ENCODE measurements at places on chromosomes 6 and 20.

DNA sequence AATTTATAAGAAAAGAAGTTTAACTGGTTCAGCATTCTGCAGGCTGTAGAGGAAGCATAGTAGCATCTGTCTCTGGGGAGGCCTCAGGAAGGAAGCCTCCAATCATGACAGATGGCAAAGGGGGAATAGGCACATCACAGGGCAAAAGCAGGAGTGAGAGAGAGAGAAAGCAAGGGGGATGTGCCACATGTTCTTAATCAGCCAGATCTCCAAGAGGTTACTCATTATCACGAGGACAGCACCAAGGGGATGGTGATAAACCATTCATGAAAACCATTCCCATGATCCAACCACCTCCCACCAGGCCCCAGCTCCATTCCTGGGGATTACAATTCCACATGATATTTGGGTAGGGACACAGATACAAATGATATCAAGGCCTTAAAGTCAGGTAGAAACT, 217.5 kb upstream of the TCF21 start:
- no peak for DNase-seq

DNA sequence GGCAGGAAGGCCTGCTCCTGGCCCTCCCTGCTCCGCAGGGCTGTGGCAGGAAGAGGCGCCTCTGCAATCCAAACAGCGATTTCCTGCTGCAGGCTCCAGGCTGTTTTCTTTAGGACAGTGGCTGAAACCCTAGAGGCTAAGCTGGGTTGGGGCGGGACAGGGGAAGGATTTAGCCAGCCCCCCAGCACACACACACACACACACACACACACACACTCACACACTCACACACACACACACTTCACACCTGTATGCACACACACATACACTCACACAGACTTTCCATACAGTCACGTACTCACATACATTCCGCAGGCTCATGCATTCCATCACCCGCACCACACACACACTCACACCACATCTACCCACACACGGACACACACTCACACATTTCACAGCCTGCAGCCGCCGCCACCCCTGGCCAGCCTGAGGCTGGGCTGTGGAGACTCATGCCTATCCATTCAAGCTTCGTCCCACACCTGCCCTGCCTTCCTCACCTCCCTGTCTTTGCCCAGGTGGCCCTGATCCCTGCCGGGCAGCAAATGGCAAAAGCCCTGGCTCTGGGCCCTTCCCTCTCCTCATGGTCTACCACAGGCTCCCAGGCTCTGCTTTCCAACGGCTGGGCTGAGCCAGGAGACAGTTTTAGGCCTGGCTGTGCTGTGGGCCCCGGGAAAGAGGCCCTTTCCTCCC, 17.9 kb downstream of the MDFI start:
- no peak for DNase-seq

GRCh38 chr6:127865108-127865507, 35.8 kb downstream of the THEMIS start:
- no peak for DNase-seq

- DNase-seq = no peak
Measured at GRCh38 chr20:31906001-31906400, 35.6 kb downstream of the TTLL9 start.

DNA sequence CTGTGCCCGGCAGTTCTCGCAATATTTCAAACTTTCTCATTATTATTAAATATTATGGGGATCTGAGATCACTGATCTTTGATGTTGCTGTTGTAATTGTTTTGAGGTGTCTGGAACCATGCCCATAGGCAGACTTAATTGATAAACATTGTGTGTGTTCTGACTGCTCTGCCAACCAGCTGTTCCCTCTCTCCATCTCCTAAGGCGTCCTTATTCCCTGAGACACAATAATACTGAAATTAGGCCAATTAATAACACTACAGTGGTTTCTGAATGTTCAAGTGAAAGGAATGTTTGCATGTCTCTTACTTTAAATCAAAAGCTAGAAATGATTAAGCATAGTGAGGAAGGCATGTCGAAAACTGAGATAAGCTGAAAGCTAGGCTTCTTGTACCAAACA, 7.6 kb downstream of the MAPK14 start:
- no peak for DNase-seq

DNA sequence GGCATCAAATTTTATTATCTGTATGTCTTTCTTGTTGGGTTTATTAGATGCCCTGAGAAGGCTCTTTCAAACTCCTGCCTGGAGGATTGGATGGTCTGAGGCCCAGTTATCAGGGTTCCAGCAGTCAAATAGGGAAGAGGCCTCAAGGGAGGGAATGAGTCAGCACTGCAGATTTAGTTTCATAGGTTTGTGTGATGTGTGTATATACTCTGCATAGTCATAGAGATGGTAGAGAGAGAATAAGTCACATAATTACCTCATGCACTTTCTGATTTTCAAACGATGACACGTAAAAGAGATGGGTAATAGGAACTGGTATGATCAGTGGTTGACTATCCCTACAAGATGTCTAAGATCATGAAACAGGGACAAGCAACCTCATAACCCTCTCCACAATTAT, 82.1 kb downstream of the ADAT2 start:
- peak; percentile 61 for DNase-seq

DNA sequence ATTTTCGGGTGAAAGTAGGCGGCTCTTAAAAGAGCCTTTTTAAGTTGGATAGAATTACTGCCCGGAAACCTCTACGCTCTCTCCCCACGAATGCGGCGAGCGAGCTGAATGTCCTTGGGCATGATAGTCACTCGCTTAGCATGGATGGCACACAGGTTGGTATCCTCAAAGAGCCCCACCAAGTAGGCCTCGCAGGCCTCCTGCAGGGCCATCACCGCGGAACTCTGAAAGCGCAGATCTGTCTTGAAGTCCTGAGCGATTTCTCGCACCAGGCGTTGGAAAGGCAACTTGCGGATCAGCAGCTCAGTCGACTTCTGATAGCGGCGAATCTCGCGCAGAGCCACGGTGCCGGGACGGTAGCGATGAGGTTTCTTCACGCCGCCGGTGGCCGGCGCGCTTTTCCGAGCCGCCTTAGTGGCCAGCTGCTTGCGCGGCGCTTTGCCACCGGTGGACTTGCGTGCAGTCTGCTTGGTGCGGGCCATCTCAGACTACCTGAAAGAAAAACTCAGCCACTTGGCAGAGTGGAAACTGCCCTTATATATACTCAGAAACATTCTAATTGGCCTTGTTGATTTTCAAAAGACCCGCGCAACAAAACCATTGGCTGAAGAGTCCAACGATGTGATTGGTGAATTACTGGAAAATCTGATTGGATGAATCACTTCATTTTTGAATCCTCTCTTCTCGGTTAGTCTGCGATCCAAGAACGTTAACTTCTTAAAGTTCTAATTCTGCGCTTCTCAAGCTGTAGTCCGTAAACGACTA, 93.9 kb upstream of the BTN3A2 start:
- DNase-seq = peak; percentile 85

DNA sequence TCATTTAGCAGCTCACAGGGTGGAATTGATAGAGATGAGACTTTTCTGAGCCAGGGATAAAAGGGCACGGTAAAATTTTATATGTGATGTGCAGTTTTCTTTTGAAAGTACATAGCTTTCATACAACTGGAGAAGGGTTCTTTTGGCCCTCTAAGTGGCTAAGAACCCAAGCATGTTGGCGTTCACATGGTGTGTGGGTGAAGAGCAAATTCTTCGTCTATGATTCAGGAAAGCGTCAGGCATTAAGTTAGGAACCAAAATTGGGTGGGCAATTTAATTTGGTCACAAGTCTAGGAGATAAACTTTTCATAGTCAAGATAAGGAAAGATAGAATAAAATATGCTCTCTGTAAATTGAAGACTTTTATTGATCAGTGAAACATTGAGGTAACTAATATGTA, 153.9 kb downstream of the UTRN start:
- no peak for DNase-seq

DNA sequence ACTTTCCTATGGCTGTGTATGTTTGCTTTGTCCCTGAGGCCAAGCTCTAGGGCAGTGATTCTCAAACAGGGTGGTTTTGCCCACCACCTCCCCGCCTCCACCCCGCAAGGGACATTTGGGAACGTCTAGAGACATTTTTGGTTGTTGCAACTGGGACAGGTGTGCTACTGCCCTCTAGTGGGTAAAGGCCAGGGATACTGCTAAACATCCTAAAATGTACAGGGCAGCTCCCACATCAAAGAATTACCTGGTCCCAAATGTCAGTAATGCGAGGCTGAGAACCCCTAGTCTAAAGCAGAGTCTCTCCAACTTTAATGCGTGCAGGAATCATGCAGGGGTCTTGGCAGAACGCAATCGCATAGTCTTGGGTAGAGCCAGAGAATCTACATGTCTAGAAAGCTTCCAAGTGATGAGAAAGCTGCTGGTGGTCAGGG, 5.1 kb downstream of the KCNS1 start:
- DNase-seq = peak; percentile 81

GRCh38 chr6:104955927-104956730, 778 bp upstream of the LIN28B start:
- no peak for DNase-seq

DNA sequence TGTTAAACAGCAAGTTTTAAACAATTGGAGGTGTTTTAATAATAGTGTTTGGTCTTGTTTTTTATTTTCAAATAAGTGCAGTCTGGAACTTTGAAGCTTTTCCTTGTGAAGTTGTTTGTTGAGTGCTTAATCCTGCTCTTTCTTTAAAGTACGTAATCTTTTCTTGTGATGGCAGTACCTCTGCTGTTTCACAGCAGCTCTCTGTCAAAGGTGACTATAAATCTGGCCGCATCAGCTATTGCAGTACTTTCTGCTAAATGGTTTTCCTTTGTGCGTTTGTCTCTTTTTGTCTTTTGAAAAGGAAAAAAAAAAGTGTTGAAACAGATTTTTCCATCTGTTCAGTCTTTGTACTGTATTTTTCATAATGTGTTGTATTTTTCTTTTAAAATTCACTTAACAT, 12.7 kb downstream of the STXBP5 start:
- no peak for DNase-seq

DNA sequence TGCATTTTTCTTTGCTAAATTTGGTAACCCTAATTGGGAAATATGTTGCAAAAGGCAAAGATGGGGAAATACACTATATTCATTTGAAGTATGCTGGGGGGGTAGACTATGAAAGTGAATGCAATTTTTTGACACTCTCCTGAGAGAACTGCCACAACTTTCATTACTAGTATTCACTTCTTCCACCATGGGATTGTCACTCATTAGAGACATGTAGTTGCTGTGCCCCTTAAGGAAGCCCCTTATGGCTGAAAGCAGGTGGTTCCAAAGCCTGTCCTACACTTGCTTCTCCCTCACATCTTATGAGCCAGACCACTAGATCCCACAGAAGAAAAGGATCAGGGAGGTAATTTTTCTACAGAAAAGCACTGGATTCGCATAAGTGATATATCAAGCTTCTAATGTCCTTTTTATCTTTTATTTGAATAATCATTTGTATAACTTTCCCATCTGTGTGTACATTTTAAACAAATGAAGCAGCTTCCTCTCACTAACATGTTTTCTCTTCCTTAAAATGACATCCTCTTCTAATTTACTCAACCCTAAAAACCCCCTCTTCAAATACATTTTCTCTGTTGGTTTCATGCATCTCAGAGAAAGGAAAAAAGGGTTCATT, 83.8 kb downstream of the GCLC start:
- DNase-seq = peak; percentile 33

DNA sequence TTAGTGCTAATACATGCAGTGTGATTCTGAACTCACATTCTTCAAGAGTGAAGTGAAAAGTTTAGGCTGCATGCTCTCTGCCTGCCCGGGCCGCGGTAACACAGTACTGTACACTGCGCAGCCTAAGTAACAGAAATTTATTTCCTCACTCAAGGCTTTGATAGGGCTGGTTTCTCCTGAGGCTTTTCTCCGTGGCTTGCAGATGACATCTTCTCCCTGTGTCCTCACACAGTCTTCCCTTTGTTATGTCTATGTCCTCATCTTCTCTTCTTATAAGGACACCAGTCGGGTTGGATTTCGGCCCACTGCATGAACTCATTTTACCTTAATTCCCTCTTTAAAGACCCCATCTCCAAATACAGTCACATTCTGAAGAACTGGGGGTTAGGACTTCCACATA, 51.1 kb upstream of the TMEM170B start:
- no peak for DNase-seq

GRCh38 chr6:110529355-110529754, 52.9 kb upstream of the SLC22A16 start:
- DNase-seq = no peak

DNA sequence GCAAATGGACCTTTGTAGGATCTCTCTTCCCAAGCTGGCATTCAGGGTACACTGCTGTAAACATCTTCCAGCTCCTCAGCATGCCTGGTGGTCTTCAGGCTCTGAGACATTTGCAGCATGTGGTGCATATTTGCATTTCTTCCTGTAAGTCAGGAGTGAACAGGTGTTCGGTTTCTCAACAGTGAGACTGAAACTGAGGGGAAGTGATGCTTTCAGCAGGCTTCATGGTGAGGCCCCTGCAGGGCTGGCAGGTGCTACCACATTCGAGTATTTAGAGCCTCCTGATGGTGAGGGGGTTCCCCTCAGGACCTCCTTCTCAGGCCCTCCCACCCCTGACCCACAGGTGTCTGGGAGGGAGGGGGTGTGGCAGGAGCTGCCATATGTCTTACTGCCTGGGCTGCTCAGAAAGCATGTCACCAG, 15.1 kb downstream of the MYBL2 start:
- peak; percentile 83 for DNase-seq

GRCh38 chr6:14804785-14805210, 441.1 kb upstream of the JARID2 start:
- no peak for DNase-seq

- no peak for DNase-seq
Measured at GRCh38 chr20:45968801-45969711, 2.9 kb downstream of the ZNF335 start.

DNA sequence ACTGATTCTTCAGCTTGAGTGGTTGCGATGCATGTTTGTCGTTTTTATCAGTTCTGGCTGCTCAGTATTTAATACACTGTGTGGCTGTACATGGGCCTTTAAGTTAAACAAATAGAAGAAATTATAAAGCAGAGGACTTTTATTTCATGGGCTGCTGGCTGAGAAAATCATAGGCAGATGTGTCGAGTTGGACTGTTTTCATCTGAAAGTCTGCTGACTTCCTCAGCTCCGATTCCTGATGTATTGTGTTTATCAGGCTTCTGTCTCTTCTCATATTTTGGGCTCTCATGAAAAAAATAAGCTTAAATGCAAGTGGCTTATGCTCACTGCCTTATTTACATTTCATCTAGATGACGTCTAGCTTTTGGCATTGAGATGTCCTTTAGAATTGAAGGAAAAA, 129.5 kb upstream of the GGTLC1 start:
- DNase-seq = no peak

DNA sequence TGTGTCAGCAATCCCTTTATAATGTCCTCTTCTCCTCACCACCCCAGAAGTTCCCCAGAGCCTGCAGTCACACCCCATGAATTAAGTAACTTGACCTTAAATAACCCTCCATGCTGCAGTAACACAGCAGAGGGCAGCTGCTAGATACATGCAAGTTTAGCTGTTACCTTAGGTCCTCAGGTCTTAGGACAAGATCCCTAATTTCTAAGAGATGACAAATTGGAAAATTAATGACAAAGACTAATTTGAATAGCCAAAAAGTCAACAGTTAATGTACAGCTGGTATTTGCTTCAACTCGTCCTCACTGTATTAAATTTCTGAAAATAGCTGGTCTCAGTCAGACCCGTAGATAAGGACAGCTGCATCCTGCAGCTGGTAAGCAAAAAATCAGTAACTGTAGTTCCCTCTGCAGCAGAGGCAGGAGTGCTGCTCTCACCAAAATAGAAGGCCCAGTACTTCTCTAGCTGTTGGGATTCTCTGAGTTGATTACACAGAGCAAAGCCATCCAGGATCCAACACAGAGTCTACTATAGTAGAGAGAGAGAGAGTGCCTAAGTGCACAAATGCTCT, 62.4 kb downstream of the TNFRSF21 start:
- DNase-seq = peak; percentile 15

- no peak for DNase-seq
Measured at GRCh38 chr6:54255886-54256285, 52.4 kb upstream of the TINAG start.

- no peak for DNase-seq
Measured at GRCh38 chr6:84003131-84003530, 30.4 kb upstream of the MRAP2 start.

Measured in GM20000 (cell line).